ENCODE measurements at places on chromosomes 12 and 14. TPM values are rescaled to one million over a fixed set of nuclear protein-coding genes. Genes with fewer than 3 reads are reported as not detected.

COCH gene
- total RNA-seq = 0.28 TPM

BATF gene
- total RNA-seq = not detected

EFS gene
- 2.2 TPM for total RNA-seq

ARPC3 gene
- total RNA-seq = 234 TPM

ANAPC5 gene
- total RNA-seq = 174 TPM

RASSF9 gene
- total RNA-seq = 0.18 TPM

WNT5B gene
- 102 TPM for total RNA-seq

RNASE3 gene
- not detected for total RNA-seq

TAS2R7 gene
- total RNA-seq = not detected

KLRF1 gene
- total RNA-seq = not detected

C12orf50 gene
- total RNA-seq = not detected

DIO2 gene
- 24.2 TPM for total RNA-seq

TMEM260 gene
- 13.3 TPM for total RNA-seq

CPNE6 gene
- not detected for total RNA-seq

KRT77 gene
- not detected for total RNA-seq

CCDC198 gene
- total RNA-seq = not detected

SERPINA10 gene
- total RNA-seq = not detected

ACRBP gene
- not detected for total RNA-seq

POTEM gene
- total RNA-seq = not detected

EML5 gene
- total RNA-seq = 22.2 TPM

GLIPR1L1 gene
- not detected for total RNA-seq

CLEC4C gene
- not detected for total RNA-seq

CD69 gene
- total RNA-seq = not detected

PRKD1 gene
- total RNA-seq = 12.8 TPM

CLEC1B gene
- not detected for total RNA-seq

NUAK1 gene
- total RNA-seq = 8.8 TPM

CRIP1 gene
- total RNA-seq = not detected

ANO4 gene
- 10.2 TPM for total RNA-seq

KLRD1 gene
- under 0.01 TPM for total RNA-seq

CCDC38 gene
- total RNA-seq = not detected

ENDOU gene
- total RNA-seq = under 0.01 TPM

ACVRL1 gene
- 5.8 TPM for total RNA-seq

ATXN2 gene
- total RNA-seq = 20.6 TPM

CCDC60 gene
- not detected for total RNA-seq

EVL gene
- total RNA-seq = 7.2 TPM

RPL36AL gene
- 249 TPM for total RNA-seq

All from IMR-90 (cell line).